ENCODE measurements at places on chromosomes 7 and 10.

GRCh38 chr10:124596962-124597845, 135.6 kb downstream of the LHPP start:
- no peak for DNase-seq

DNA sequence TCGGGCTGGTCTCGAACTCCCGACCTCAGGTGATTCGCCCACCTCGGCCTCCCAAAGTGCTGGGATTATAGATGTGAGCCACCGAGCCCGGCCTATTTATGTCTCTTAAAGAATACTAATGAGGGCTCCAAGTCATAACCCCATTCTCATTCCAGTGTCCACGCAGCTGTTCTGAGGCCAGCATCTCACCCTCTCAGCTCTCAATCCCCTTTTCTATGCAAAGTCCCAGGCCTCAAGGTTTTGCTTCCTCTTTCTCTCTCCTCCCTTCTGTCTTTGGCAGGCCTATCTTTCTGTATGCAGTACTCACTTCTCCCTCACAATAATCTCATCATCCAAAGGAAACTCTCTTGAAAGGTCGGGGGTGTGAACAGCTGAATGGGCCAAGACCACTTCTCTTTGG, 28.0 kb upstream of the VSIR start:
- DNase-seq, result no peak

- no peak for DNase-seq
Measured at GRCh38 chr10:78853864-78854263, 214.9 kb upstream of the ZMIZ1 start.

- DNase-seq, result no peak
Measured at GRCh38 chr7:15839416-15840100, 153.1 kb upstream of the MEOX2 start.

DNA sequence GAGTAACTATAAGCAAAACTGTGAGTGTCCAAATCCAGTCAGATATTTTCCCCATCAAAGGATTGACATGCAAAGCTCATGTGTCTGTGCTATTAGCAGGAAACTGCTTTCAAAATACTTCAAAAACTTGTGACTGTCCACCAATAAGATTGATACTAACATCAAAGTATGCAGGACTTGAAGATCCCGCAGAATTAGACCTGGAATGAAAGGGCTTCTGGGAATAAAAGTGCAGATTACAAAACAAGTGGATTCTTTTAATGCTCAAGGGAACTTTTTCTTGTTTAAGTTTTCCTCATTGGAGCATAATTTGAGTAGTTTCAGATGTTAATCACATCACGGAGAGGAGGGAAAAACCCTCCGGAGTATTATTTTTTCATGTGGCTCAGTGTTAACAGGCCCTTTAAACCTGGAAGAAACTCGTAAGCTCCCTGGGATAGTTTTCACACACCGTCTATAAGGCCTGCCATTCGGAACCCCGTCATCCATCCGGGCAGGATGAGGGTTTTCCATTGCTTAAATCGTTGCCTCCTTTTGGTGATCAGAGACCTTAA, 33.9 kb upstream of the MKX start:
- no peak for DNase-seq

DNA sequence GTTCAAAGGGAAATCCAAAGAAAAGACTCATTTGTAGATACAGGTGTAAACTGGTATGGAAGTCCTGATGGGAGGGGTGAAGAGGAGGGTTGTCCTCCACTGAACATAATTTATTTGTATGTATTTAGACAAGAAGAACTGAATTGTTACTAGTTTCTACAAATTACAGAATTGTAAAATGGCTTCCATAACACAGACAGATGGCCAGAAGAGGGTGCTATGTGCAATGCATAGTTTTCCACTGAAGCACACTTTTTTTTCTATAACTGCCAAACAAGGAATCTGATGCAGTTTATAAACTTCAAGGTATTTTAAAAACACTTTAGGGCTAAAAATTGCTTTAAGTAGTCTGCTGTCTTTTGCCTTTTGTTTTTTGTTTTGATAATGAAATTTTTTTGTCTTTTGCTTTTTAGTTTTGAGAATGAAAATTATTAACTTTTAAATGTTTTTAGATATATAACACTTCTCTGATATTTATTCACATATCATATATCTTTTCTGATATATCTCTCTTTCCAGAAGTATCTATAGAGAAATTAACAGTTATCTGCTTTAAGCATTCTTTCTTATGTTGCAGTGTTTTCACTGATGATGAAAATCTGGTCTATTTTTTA, 58.5 kb downstream of the PHYHIPL start:
- DNase-seq, result no peak

GRCh38 chr7:94391726-94392392, 2.8 kb upstream of the COL1A2 start:
- no peak for DNase-seq

DNA sequence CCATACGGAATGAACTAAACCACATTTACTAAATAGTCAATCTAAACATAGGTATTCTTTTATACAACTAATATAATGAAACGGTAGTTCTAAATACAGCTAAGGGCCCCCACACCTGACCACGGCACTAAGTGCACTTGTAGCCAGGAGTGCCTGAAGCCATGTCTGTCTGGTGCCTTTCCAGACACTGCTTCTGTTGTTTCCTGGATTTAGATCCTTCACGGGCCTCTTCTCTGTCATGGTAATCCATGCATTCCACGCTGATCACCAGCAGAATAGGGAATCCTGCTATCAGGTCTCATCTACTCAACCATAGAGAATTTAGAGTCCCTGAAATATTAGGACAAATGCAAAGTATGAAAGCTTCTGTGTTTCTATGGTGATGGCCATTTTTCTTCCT, 37.8 kb downstream of the OSBPL3 start:
- no peak for DNase-seq

- no peak for DNase-seq
Measured at GRCh38 chr10:26052326-26052725, 118.3 kb downstream of the MYO3A start.

GRCh38 chr10:102632394-102633111, 11.7 kb upstream of the TRIM8 start:
- DNase-seq, result no peak

GRCh38 chr10:50605269-50605950, 18.3 kb downstream of the SGMS1 start:
- DNase-seq, result no peak

GRCh38 chr10:120455004-120455403, 2.0 kb upstream of the PLPP4 start:
- no peak for DNase-seq

GRCh38 chr7:50228148-50228547, 76.4 kb upstream of the IKZF1 start:
- no peak for DNase-seq

GRCh38 chr7:22120391-22121053, 174.8 kb upstream of the CDCA7L start:
- no peak for DNase-seq

GRCh38 chr10:113144576-113144975, 194.5 kb downstream of the TCF7L2 start:
- no peak for DNase-seq

DNA sequence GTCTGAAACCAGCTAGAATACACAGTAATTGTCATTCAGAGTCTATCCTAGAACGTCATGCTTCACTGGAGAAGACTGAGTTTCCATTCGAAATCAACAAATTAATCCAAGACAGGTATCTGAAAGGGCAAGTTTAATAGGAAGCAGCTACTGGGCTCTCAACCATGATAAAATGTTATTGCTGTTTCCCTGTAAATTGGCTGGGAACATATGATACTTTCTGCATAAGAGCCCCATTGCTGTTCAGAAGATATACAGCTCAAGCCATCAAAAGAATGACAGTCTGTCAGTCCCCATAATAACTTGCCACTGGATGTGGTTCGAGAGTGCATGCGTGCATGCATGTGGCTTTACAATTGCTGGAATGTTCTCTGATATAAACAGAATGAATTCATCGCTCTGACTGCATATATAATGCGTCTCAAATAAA, 129.0 kb downstream of the HIBADH start:
- no peak for DNase-seq

- DNase-seq, result no peak
Measured at GRCh38 chr7:95066737-95067530, 159.5 kb downstream of the PPP1R9A start.

- DNase-seq, result no peak
Measured at GRCh38 chr7:1616741-1617140, 46.9 kb upstream of the PSMG3 start.

- no peak for DNase-seq
Measured at GRCh38 chr7:106824458-106824857, 40.6 kb upstream of the PIK3CG start.

GRCh38 chr10:121662945-121663917, 65.0 kb upstream of the FGFR2 start:
- no peak for DNase-seq

DNA sequence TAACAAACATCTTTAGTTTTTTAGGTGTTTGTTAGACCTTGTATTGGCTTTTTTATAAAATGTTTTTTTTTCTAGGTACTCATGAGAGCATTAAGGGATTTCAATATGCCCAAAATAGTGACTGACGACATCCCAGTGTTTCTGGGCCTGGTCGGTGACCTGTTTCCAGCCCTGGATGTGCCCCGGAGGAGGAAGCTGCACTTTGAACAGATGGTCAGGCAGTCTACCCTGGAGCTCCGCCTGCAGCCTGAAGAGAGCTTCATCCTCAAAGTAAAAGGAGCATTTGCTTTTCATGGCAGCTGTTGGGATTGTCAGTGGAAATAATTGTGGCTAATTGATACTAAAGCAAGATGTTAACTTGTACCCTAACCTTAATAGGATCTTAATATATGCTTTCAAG, 161.5 kb downstream of the DNAH11 start:
- DNase-seq, result no peak

DNA sequence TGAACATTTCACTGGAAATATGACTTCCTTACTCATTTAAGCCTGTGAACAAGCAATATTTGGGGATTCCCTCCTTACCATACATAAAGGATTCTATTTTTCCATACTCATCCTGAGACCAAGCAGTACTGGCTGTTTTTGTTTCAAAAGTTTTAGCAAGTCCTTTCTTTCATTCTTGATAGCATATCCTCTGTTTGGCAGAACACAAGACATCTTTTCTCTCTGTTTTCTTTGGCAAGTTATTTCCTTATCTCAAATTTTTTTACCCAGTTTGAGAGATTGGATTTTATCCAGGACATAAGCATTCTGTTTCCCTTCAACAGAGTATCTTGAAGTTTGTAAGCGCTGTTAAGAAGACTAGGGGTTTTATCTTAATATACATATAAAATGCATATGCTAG, 3.0 kb upstream of the WASL start:
- DNase-seq, result no peak

- DNase-seq, result no peak
Measured at GRCh38 chr7:24701261-24702235, 55.7 kb downstream of the GSDME start.

- DNase-seq, result no peak
Measured at GRCh38 chr10:101073631-101074030, 11.8 kb downstream of the KAZALD1 start.

- no peak for DNase-seq
Measured at GRCh38 chr10:121975295-121976086, 474 bp upstream of the NSMCE4A start.

DNA sequence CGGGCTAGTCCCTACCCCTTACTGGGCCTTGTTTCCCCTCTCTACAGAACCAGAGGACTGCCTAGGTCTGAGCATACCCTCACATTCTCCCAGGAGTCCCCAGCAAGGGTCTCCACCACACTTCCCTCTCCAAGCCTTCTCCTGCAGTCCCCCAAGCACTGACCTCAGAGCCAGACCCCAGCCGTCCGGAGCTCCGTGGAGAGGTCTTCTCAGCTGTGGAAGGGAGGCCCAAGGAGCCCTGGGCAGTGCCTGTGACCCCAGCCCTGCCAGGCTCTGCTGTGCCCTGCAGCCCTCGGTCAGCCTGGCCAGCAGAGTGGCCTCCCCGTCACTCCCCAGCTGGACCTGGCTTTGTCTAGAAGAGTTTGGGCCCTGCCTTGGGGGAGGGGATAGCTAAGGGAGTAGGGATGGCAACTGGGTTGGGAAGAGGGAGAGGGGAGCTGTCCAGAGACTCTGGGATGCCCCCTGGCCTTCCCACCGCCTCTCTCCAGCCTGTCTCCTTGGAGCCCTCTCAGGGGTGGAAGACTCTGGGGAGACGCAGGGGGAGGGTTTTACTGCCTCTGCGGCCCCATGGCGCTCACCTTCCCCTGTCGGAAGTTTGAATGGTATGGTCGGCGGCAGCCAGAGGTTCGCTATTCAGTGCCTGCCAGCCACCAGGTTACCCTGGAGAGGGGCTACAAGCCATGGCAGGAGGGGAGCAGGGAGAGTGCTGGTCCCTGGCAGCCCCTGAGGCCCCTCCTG, at the start of gene C10orf105:
Gene C10orf105 (minus strand): TSS at position 315 of the 738 bp plus-strand sequence. CDS start 3,441 bp downstream, outside the sequence.
- DNase-seq, result no peak

- no peak for DNase-seq
Measured at GRCh38 chr7:143477501-143478150, at the start of gene TAS2R41. Gene TAS2R41, plus strand, starts transcription at chr7:143477873. Its CDS starts 0 bp downstream, at chr7:143477873.

DNA sequence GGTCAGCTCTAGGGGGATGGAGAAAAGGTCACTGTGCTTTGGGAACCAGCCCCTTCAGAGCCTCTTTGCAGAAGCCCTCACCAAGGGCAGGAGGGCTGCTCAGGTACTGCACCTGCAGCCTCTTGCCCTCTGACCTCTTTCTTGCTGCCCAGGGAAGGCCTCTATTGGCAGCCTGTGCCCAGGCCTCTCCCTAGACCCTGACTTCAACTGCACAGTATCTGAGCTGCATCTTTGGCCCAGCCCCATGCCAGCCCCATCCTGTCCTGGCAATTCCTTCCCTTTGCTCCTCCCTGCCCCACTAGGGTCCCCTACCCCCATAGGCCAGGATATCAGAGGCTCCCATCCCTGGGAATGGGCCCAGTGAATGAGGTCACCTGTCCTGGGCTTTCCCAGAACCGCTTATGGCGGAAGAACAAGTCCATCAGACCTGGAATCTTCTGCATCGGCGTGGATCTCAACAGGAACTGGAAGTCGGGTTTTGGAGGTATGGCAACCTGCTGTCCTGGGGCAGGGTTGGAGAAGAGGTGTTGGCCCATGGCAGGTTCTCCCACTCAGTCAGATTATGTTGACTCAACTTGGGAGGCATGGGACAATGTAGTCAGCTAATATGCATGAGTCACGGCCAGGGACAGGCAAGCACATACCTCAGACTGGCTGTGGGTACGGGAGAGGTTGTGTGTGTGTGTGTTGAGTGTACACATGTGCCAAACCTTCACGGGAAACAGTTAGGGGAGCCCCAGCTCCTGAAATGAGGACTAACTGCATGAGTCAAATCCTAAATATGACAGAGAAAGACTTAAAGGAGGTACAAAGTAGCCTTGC, 17.1 kb upstream of the CPA1 start:
- DNase-seq, result no peak

- DNase-seq, result no peak
Measured at GRCh38 chr7:150324373-150324961, 1.1 kb upstream of the ACTR3C start.

DNA sequence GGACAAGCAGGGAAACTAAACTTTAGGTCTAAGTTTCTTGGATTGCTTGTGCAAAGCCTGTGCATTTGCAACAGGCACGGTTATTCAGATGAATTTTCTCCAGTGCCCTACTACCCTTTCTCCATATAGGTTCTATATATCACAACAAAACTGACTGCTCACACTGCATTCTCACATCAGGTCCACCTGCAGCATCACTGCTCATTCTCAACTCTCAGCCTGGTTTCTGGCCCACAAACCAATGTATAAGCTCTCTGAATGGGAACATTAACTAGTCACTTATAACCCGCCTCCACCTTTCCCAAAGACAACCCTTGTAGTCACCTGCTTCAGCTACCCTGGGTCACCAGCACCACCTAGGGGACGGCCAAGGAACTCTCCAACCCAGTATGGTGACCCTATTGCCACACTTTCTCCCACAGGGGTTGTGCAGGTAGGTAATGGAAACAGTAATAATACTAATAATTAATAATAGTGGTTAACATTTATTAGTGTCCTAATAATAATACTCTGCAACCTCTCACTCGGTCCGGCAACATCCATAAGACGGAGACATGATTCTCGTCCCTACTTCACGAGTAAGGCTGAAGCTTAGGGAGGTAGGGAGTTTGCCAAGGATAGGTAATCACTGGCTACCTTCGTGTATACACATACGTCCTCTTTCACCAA, 97.3 kb downstream of the CLEC2L start:
- DNase-seq, result no peak
